ENCODE measurements at places on chromosomes 6 and 20.

GRCh38 chr6:111530667-111531066, 47.6 kb upstream of the REV3L start:
- DNase-seq, result no peak

DNA sequence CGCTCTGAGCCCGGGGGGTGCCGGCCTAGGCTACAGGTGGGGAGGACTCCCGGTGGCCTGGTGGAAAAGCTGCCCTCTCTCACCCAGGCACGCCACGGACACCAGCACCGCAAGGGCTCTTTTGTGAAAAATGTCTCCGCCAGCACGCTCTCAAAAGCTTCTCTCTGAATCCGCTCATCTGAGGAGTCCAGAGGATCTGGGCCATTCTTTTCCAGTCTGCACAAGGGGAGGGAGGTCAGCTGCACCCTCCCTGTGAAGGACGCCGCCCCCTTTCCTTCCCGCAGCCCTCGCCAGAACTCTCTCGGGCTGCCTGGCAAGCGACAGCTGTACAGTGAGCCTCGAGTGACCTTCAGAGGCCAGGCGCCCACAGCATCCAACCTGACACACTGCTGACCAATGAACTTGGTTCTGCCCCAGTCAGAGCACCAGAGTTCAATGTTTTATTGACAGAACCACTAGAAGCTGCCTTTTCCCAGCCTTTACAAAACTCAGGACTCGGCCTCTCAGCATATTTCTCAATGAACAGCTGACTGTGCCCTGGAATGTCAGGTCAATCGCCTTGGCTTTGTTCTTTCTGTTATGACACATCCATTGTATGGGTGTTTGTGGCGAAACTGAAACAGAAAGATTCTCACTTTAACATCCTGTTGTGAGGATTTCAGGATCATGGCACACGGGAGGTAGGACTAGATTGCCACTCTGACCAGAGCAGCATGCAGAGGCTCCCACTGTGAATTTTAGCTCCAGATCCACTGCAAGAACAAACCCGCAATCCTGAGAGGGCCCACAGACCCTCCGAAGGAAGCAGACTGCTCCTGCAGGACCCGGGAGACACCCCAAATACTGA, 26.7 kb downstream of the SERPINB9 start:
- no peak for DNase-seq

GRCh38 chr6:73738367-73739028, 42.5 kb downstream of the CD109 start:
- DNase-seq, result no peak

DNA sequence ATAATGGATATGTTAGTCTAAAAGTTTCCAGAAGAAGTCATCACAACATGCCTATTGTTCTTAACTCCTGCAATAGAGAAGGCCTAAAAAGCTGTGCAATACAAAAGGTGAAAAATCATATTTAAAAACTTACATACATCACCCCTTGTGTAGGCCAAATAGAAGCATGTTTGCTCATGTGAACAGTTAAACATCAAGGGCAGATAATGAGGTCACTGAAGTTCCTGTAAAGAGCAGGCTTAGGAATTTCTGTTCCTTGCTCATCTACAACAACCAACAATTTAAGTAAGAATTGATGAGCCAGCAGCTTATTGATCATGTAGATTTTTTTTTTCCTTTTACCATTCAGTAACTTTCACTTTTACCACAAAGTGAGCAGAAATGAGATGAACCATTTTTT, 7.5 kb upstream of the NUP153 start:
- no peak for DNase-seq

- DNase-seq, result no peak
Measured at GRCh38 chr20:63441136-63442099, 31.0 kb downstream of the KCNQ2 start.

DNA sequence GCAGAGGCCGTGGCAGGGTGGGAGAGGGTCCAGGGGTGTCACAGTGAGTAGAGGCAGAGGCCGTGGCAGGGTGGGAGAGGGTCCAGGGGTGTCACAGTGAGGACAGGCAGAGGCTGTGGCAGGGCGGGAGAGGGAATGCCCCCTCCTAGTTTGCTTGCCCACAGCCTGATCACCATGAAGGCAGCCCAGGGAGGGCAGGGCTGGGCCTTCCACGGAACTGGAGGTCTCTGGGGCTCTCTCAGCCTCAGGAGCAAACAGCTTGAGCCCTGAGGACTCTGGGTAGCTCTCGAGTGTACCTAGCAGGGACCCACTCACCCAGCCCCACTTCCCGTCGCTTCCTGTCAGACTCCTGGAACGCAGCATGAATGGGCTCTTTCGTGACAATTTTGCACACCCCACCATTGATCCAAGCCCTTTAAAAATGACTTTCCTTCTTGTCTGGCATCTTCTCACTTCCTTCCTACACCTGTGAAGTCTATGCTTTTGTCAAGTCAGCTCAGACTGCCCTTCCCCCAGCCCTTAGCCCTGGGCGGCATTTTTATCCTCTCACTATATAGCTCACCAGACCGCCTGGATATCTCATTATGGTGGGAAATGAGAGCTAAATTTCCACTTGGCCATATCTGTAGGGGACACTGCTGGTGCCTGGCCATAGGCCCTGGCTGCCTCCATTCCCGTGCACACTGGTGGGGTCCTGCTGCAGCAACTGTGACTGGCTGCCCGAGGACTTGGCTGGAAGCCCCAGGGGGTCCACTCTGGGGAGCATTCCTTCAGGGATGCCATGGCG, 140.3 kb downstream of the CDC5L start:
- DNase-seq, result no peak

DNA sequence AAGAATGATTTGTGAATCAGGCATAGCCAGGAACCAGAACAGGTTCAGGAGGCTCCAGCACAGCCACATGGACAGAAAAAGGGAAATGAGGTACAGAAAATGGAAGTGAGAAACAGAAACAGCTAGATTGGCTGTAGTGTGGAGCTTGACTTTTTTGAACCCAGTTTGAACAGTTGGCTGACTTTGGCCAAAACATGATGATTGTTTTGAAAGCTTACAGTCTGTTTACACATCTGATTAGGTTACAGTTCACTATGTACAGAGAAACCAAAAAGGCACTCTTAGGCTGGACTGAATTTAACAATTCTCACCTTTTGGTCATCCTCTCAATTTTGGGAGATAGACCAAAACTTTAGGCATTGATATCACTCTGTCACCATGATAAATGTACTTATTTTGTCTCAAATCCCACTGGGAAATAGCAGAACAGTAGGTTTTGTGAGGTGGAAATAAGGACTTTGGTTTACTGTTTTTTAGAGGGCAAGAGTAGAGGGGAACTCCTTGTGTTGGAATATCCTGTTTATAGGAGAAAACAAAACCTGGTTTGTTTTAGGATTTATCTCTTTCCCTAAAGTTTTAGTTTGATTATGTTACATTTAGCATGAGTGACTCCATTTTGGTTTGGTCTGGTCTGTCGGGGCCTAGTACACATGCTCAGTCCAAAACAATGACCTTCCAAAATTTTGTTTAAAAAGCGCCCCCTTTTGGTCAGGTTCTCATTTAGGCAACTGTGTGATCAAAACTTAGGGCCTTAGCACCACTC, 123.1 kb downstream of the OLIG3 start:
- DNase-seq, result no peak

DNA sequence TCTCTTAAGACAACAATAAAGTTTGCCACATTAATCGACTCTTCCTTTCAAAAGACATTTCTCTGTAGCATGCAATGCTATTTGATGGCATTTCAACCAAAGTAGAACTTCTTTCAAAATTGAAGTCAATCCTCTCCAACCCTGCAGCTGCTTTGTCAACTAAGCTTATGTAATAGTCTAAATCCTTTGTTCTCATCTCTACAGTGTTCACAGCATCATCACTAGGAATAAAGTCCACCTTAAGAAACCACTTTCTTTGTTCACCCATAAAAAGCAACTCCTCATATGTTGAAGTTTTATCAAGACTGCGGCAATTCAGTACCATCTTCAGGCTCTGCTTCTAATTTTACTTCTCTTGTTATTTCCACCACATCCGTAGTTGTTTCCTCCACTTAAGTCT, 11.5 kb upstream of the BLOC1S5 start:
- DNase-seq, result no peak

GRCh38 chr6:22145376-22145775, 151.5 kb downstream of the PRL start:
- DNase-seq, result no peak

GRCh38 chr6:54335871-54336270, 27.6 kb downstream of the TINAG start:
- no peak for DNase-seq

- no peak for DNase-seq
Measured at GRCh38 chr6:57255451-57256169, 33.5 kb upstream of the RAB23 start.

GRCh38 chr6:54970337-54970736, 123.8 kb downstream of the FAM83B start:
- DNase-seq, result no peak

DNA sequence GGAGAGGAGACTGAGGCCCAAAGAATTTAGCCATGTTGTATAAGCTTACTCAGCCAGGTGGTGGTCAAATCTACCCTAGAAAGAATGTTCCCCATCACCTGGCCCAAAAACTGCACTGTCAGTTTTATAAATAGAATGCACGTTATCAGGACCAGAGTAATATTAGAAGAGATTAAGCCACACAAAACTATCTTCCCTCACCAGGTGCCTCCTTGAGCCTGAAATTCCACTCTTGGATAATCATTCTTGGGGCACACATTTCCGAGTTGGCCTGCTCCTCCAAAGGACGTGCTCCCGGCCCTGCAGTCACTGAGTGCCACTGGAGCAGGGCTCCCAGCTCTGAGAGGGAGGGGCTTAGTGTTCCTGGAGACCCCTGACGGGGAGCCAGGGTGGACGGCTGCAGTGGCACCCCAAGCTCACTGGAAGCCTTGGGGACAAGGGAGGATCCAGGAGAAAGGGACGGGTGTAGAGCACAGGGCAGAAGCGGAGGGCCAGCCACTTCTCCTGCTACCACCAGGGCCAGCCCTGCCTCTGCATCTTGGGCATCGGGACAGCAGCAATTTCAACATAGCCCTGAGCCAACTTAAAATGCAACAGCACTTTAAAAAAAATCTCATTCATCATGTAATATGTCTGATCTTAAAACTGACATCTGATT, 160.8 kb upstream of the QKI start:
- DNase-seq, result no peak

GRCh38 chr6:96470296-96470695, 51.3 kb upstream of the UFL1 start:
- DNase-seq, result no peak

DNA sequence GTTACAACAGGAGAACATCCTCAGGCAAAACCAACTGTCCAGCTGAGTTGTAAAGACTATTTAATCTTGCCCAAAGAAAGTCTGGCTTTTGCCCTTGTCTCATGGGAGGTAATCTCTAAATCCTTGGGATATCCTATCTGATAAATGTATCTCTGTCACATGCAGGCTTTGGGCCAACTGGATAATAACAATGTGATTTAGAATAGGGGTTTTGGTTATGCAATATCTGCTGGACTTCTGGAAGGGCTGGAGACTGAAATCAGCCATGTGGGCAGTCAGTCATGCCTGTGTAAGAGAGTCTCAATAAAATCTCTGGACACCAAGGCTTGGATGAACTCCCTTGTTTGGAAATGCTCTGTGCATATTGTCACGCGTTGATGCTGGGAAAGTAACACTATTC, 56.3 kb upstream of the PRL start:
- DNase-seq, result no peak

DNA sequence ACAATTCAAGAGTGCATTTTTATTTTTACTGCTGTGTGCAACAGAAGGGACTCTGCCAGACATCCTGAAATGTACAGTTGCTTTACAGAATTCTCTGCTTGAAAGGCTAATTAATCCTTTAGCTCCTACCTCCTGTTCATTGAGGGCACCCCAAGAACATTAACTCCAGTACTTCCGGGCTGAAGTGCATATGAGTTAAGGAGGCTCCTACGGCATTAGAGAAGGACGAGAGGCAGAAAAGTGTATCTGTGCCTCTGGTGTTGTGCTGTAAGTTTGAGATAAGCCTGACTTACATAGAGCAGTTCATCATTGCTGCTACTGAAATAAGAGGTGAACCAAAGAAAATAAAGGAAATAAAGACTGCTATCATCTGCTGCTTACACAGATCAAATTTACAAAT, 609.3 kb upstream of the ADGRB3 start:
- DNase-seq, result no peak

GRCh38 chr6:53009056-53009455, 14.0 kb upstream of the GSTA4 start:
- no peak for DNase-seq

DNA sequence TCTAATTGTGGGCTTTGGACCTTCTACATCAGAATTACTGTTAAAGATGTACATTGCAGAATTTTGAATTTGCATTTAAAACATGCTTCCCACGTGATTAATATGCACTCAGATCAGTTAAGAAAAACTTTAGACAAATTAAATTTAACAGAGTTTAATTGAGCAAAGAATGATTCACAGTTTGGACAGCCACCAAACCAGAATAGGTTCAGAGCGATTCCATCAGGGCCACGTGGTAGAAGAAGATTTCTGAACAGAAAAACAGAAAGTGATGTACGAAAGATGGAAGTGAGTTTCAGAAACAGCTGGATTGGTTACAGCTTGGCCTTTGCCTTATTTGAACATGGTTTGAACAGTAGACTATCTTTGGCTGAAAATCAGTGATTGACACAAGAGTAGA, 704.2 kb upstream of the MAP3K7 start:
- no peak for DNase-seq

DNA sequence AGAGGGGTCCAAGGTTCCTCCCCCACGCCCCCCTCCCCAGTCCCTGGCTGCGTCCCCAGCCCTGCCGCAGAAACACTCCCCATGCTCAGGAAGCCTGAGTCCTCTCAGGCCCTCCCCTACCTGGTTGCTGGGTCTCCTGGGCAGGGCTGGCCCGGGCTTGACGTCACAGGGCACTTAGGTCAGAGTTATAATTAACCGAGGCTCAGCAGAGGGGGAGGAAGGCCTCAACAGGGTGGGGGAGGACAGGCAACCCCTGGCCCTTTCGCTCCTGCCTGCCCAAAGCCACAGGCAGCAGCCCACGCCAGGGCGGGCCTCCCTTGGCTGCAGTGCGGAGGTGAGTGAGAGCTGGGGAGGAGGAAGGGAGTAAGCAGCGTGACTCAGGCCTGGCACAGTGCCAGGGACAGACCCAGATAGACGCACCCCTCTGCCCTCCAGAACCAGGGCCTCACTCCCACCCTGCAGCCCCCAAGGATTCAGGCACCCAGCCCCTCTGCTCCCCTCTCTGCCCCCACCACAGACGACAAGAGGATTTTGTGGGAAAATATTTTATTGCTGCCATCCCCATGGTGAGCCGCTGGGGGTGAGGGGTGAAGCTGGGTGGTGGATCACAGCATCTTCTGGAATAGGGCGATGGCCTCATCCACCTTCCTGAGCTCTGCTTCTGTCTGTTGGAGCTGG, at the start of gene VWA7:
TSS of gene VWA7 (minus strand) at position 340 of the 678 bp plus-strand sequence. CDS start 549 bp downstream, outside the sequence.
- DNase-seq, result peak; percentile 48

DNA sequence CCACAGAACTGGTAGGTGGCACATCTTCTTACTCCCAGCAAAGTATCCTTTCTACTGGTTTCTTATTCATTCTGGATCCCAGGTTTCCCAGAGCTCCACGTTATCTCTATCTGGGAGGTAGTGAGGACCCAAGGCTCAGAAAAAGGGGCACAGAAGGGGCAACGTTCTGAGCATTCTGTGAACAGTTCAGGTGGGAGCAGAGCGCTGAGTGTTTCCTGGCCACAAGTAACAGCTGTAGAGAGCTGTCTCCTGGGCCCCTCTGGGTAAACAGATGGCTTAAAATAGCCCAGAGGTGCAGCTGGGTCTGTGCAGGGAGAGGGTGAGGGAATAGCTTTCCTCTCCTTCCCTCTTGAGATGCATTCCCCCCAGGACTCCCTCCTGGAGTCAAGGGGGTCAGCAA, 2.1 kb downstream of the APOBEC2 start:
- DNase-seq, result no peak

GRCh38 chr6:17431581-17431980, 38.2 kb downstream of the CAP2 start:
- no peak for DNase-seq

- no peak for DNase-seq
Measured at GRCh38 chr20:60086821-60087562, 128.8 kb downstream of the CDH26 start.

All from activated naive CD4-positive, alpha-beta T cell (primary cell).